ENCODE measurements at places on chromosomes 4 and X.
A peak's percentile ranks its signal among the peaks of the same experiment; 100 is the strongest.

GRCh38 chrX:34810916-34811315 is 131.7 kb upstream of the FAM47B start:
- no peak for DNase-seq

- no peak for DNase-seq
Measured at GRCh38 chr4:180650273-180650672, 1592.9 kb upstream of the TENM3 start.

GRCh38 chr4:123588631-123589241 is 192.1 kb downstream of the SPRY1 start:
- peak; percentile 50 for DNase-seq

- DNase-seq: no peak
Measured at GRCh38 chr4:106172861-106173260, 143.1 kb downstream of the TBCK start.

DNA sequence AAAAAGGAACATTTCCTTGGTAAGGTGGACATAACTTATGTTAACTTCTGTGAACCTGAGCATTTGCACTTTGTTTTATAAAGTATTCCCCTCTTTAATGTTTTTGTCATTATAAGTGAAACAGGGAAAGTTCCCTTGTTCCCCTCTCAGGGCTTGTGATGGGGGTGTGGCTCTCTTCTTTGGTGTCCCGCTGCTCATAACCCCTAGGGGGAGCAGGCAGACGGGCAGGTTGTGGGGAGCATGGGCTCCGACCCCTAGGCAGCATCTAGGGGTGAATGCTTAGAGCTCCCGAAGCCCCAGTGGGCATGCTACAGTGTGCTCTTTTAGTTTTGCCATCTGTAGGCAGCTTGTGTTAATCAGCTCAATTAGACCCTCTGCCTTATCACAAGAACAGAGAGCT is 200.4 kb downstream of the DACH2 start:
- DNase-seq: no peak

DNA sequence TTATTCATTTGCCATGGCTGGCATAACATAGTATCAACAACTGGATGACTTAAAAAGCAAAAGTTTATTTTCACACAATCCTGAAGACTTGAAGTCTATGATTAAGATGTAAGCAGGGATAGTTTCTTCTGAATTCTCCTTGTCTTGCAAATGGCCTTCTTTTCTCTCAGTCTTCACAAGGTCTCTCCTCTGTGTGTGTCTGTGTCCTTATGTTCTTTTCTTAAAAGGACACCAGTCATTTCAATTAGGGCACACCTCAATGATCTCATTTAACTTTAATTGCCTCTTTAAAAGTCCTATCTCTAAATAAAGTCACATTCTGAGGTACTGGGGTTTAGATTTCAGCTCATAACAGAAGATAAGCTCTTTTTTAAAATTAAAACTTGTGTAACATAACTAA is 399.7 kb downstream of the PABPC4L start:
- no peak for DNase-seq

- peak; percentile 48 for DNase-seq
Measured at GRCh38 chr4:172287117-172287516, 473.9 kb downstream of the GALNTL6 start.

DNA sequence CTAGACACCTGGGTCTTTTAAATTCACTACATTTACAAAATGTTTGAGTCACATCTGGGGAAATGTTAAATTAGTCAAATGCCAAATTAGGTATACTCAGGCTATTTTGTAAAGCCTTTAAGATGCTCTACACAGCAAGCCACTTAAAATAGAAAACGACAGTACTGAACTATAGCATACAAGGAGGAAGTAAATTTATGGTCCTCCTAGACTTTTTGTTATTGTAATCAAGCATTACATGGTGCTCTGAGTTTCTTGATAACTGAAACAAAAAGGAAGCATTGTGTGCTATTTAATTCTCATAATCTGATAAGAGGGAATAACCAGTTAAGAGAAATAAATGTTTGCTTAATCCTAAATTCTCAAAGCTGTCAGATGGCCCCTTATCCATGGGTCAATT is 46.2 kb downstream of the SLC9A7 start:
- DNase-seq: no peak

GRCh38 chr4:180766944-180767729 is 1476.1 kb upstream of the TENM3 start:
- DNase-seq: no peak

GRCh38 chr4:134408897-134409296 is 207.3 kb upstream of the PABPC4L start:
- no peak for DNase-seq

- DNase-seq: no peak
Measured at GRCh38 chrX:17020851-17021821, 74.7 kb downstream of the REPS2 start.

GRCh38 chrX:142312591-142312990 is 107.5 kb upstream of the MAGEC2 start:
- no peak for DNase-seq

- DNase-seq: no peak
Measured at GRCh38 chr4:20326460-20326859, 74.8 kb downstream of the SLIT2 start.

DNA sequence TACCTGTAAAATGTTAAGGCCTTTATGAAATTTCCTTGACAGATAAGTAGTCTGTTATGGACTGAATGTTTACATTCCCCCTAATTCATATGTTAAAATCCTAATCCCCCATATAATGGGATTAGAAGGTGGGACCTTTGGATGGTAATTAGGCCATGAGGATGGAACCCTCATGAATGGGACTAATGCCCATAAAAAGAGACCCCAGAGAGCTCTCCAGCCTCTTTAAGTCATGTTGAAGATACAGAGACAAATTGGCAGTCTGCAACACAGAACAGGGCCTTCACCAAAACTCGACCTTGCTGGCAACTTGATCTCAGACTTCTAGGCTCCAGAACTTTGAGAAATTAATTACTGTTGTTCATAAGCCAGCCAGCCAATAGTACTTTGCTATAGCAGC is 1344.5 kb upstream of the PCDH7 start:
- no peak for DNase-seq

DNA sequence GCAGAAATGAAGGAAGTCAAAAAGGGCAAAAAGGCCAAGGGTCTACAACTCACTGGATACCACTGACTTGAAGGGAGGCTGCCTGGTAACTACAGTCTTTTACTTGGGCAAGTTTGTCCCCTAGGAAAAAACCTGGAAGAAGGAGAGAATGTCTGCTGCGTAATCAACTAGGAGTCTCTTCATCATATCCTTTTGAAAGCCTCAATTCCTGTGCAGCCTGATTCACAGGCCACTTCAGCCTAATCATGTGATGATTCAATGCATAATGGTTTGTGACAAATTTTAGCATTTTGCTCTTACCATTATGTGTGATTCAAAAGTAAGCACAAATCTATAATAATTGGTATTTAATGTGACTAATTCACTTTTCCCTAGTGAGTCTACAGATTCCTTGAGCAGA is 273.6 kb downstream of the FRMPD4 start:
- no peak for DNase-seq

GRCh38 chr4:126825083-126825482 is 807.7 kb upstream of the INTU start:
- DNase-seq: no peak

- no peak for DNase-seq
Measured at GRCh38 chr4:92307181-92307580, 3.4 kb downstream of the GRID2 start.

- peak; percentile 20 for DNase-seq
Measured at GRCh38 chrX:43964936-43965335, 8.3 kb downstream of the NDP start.

DNA sequence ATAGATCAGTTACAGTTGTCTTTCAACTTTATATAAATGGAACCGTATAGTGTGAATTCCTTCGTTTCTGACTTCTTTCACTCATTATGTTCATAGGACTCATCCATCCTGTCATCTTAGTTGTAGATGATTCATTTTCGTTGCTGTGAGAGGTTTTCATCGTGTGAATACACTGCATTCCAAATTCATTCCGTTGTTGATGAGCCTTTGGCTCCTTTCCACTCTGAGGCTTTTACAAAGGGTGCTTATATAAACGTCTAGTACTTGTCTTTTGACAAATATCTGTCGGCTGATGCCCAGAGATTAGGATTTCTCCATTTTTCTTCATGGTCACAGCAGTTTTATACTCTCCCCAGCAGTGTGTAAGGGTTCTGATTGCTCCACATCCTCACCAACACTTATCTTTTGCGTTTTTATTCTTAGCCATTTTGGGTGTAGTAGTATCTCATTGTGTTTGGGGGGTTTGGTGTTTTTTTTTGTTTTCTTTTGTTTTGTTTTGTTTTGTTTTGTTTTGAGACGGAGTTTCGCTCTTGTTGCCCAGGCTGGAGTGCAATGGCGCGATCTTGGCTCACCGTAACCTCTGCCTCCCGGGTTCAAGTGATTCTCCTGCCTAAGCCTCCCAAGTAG is 48.6 kb downstream of the LRP2BP start:
- DNase-seq: peak; percentile 86

DNA sequence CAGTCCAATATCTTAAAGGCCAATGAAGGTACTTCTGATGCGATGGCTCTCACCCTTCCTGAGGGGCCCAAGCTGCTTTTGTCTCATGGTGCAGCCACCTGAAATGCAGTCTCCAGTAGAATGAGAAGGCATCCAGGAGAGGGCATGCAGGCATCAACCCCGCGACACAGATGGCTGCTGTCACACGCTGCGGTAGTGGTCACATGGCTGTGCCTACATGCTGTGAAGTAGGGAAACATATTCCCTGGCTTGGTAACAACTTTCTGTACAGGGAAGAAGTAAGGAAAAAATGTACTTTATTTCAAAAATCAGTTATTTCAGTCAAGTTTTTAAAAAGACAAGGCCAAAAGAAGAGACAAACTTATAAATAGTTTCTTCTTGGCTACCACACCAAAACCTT is 139.9 kb downstream of the TRIML1 start:
- DNase-seq: no peak

DNA sequence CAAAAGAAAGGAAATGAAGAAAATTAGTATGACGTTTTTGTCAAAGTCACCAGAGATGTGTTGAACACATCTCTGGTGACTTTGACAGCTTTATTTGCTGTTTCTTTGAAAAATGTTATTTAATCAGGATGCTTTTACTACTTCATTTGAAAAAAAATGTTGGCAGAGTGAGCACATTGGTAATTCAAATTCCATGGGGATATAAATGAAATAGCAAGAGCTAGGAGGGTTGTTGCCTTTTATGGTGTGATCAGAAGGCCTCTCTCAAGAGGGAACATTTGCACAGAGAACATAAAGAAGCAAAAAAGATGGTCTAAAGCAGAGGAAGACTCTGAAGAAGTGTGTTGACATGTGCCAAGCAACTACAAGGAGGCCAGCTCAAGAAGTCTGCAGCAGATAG is 46.6 kb upstream of the CXCL8 start:
- DNase-seq: peak; percentile 40

GRCh38 chr4:114399105-114399504 is 199.5 kb upstream of the UGT8 start:
- no peak for DNase-seq

DNA sequence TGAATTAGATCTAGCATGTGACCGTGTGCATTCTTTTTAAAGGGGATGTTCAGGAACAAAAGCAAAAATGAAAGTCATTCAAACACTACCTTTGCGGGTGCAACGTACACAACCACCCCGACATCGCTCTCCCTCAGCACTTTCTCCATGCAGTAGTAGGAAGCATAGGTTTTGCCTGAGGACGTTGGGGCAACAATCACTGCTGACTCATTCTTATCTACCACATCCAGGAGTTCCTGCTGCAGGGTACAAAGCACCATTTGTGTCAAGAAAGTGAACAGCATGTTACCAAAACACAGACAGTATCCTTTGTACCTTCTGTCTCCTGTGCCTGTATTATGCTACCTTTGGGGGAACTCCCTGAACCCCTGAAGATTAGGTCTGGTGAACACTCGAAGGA is 58.6 kb downstream of the DDX60L start:
- DNase-seq: peak; percentile 18

DNA sequence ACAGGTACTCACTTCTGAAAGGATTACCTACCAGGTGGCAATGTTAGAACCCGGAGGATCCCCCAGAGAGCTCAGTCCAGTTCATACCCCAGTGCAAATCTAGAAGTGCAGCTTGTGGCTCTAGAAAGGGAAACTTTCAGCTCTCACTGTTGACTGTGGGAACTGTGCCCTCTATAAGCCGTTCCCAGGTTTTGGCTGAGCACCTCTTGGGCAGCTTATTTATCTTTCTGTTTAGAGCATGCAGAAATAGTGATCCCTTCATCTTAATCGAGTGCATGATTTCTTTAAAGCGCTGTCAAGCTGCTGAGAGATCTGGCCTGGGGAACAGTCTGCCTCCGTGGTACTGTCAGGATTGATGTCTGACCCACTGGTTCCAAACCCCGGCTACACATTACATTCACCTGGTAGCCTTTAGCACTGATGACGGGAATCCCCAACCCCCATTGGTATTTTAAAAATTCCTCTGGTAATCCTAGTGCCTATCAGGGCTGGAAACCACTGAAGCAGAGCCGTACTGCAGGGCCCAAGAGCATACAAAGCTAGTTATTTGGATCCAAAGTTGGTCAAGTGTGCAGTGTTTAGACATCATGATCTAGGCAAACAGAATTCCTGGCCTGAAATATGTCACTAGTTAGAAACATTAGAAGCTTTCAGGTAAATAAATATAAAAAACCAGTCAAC is 103.2 kb downstream of the KLHL8 start:
- DNase-seq: no peak

- no peak for DNase-seq
Measured at GRCh38 chrX:112025753-112026152, 56.8 kb downstream of the TRPC5 start.

DNA sequence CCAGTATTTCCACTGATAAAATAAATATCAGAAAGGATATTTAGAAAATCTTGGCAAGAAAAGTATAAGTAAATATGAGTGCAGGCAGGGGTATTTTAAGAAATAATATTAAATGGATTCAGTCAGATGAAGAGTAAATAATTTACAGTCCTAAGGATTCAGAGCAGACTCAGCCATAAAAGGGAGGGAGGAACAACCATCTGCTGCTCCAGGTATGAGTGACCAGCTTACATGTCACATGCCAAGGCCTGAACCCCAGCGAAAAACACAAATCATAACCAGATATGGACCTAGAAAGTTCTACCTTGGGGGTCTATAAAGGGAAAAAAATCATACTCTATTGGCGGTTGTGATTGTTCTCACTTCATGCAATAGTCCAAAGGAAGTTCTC is 166.8 kb downstream of the COL4A6 start:
- DNase-seq: no peak

- DNase-seq: no peak
Measured at GRCh38 chrX:114015966-114016365, 567.9 kb upstream of the HTR2C start.

DNA sequence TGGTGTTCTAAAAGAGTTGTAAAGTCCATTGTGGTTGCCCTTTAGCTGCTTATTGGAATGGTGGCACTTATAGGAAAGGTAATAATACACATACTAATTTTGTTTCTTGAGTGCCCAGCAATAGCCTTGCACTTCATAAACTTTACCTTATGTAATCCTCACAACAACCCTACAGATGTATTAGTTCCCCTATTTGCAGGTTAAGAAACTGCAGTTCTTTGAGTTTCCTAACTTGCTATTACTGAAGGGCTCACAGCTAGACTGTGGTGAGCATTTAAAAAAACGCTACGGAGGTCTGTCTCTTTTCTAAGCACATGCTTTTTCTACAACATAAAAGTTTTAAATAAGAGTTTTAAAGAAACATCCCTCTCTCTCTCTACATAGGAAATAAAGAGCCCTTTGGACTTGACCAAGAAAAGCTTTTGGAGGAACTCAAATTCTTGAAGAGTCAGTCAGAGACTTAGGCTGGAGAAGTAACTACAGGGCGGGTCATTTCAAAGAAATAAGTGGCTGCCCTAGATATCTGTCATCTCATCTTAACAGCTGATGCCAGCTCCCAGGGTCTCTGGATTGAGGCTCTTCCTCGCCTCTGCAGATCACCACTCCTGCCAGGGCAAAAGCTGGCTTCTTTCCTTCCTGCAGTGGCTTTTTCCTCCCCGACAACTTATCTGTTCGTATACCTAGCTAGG is 42.0 kb upstream of the FBXW7 start:
- peak; percentile 4 for DNase-seq
